ENCODE measurements at places on chromosomes 12 and 14. TPM values are rescaled to one million over a fixed set of nuclear protein-coding genes. Genes with fewer than 3 reads are reported as not detected.
A peak's percentile ranks its signal among the peaks of the same experiment; 100 is the strongest.

GRCh38 chr12:39048395-39048794 is 143.0 kb upstream of the CPNE8 start:
- DNase-seq = no peak

Gene BHLHE41
- total RNA-seq = not detected

- no peak for DNase-seq
These were observed 716 bp upstream of the PTGDR start for GRCh38 chr14:52266782-52267181.

- DNase-seq = peak; percentile 13
These were observed 19.1 kb upstream of the DHRS7 start for GRCh38 chr14:60184146-60184904.

Gene SERPINA1
- not detected for total RNA-seq

DNA sequence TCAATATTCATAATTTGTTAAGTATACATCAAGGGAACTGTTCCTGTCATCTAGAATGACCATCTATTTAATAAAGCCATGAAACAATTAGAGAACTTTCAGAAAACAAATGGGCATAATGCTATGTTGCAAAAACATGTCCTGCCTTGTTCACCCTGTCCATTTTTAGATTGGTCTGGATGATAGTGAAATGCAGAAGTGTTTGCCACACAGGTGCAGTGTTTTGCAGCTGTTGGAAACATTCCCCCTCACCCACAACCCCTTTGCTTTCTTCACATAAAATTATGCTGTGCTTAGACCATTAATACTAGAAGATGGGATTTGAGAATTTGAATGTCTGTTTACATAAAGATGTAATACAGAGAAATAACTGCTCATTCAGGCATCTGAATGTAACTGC is 36.5 kb downstream of the LEMD3 start:
- no peak for DNase-seq

Gene COX8C
- not detected for total RNA-seq

Gene SLC41A2
- 3.8 TPM for total RNA-seq

Gene RAD52
- total RNA-seq = 21.2 TPM

DNA sequence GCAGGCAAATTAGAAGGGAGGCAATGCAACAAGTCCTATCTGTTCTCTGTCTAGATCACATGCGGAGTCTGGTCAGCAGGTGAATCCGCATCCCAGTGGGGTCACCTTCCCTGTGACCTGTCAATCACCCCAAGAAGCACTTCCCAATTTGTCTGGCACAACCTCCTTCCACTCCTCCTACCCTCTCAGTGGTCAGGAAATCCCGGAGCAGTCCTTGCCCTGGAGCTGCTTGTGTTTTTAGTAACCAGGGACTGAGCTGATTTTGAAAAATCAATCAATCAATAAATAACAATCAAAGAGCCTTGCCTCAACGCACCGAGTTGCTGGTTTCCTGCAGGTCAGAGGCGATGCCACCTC is 572 bp upstream of the ACSS3 start:
- DNase-seq = no peak

DNA sequence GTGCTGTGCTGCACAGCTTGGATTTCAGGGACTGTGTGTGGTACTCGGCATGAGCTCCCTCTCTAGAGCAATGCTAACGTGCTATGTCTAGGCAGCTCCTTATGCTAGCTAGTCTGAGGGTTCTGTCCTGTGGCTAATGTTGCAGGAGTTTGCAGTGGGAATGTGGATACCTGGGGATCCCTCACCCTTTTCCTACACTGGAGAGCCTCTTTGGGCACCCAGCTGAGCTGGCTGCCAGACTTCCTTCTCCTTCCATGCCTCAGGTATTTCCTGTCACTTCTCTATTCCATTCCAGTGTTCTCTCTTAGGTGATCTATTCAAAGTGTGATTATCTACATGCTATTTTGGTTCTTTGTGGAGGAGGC is 64.9 kb downstream of the FBXO33 start:
- no peak for DNase-seq

GRCh38 chr12:105318651-105319483 is 11.6 kb upstream of the C12orf75 start:
- DNase-seq = no peak

DNA sequence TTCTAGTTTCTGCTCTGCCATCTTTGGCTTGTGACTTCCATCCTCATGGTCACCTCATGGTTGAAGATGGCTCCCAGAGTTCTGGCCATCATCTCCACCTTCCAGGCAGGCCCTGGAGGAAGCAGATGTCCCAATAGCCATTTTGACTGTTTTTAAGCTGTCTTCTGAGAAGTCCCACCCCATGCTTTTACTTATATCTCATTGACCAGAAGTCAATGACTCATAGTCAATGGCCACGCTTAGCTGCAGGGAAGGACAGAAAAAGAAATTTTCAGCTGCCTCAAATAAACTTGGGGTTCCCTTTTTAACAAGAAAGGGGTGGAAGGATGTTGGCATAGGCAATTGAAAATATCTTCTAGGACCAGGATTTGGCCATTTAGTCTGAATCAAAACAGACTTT is 168.1 kb downstream of the AACS start:
- DNase-seq = no peak

DNA sequence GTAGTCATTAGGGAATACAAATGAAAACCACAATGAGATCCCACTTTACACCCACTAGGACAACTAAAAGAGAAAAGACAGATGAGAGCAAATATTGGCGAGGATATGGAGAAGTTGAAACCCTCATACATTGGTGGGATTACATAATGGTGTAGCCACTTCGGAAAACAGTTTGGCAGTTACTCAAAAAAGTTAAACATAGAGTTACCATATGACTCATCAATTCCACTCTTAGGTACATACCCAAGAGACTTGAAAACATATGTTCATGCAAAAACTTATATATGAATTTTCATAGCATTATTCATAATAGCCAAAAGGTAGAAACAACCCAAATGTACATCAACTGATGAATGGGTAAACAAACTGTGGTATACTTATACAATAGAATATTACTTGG is 27.1 kb downstream of the ALDH1L2 start:
- DNase-seq = no peak

GRCh38 chr12:111203446-111203845 is 165.4 kb downstream of the PHETA1 start:
- no peak for DNase-seq

Gene KCNA5
- total RNA-seq = not detected

- no peak for DNase-seq
These were observed 7.9 kb upstream of the HCAR1 start for GRCh38 chr12:122738571-122738970.

Measured in neural crest cell (in vitro differentiated cells).